Hindlimb muscle (tissue), 1 donor: ENCODE measurements at places on chromosomes 4 and X.

DNA sequence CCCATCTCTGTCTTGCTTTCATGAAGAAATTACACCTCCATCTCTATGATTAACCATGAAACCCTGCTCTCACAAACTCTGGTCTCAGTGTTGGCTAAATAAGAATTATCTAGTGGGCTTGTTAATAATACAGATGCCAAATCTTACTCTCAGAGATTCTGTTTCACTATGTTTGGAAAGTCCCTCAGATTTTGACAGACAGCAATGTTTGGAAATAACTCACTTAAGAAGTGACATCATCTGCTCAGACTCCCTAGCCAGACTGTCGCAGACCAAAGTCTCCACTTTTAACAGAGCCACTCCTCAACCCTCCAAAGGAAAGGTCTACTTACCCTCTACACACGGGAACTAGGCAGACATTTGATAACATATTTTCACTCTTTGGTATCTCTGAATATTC lies 328.5 kb upstream of the FGF16 start:
- no peak for DNase-seq

GRCh38 chr4:137614491-137614890 lies 82.2 kb upstream of the PCDH18 start:
- DNase-seq = no peak

GRCh38 chrX:48999030-48999429 lies 3.0 kb downstream of the GRIPAP1 start:
- DNase-seq = no peak

- no peak for DNase-seq
Measured at GRCh38 chr4:114472269-114473032, 126.2 kb upstream of the UGT8 start.

GRCh38 chr4:37535872-37536271 lies 150.3 kb downstream of the RELL1 start:
- no peak for DNase-seq

- DNase-seq = no peak
Measured at GRCh38 chr4:94344457-94344856, 1.8 kb upstream of the HPGDS start.

GRCh38 chr4:70179811-70180210 lies 15.7 kb upstream of the ODAM start:
- DNase-seq = no peak

GRCh38 chrX:78624962-78625909 lies 33.9 kb downstream of the RTL3 start:
- peak; percentile 55 for DNase-seq

DNA sequence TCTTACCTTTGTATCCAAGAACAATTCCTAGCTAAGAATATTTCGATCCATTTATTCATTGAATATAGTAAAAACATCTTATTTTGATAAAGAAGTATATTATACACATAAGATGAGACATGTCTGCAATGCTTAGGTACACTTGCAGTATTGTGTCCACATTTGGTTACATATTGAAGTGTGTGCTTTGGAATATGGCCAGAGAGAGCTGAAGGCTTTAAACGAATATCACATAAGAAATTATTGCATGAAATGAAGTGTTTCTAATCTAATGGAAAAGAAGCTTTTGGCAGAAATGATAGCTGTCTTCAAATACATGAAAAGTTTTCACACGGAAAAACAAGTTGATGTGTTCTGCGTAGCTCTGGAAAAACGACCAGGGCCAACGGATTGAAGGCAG lies 516.1 kb upstream of the ZFP42 start:
- no peak for DNase-seq

- no peak for DNase-seq
Measured at GRCh38 chr4:85895755-85896154, 420.8 kb downstream of the ARHGAP24 start.

DNA sequence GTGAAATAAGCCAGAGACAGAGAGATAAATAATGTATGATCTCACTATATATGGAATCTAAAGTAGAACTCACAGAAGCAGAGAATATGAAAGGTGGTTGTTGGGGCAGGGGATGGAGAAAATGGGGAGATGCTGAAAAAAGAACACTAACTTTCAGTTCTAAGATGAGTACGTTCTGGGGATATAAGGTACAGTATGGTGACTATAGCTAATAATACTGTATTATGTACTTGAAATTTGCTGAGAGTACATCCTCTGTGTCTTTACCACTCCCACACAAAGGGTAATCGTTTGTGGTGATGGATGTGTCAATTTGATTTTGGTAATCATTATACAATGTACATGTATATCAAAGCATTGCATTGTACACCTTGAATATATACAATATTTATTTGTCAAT lies 6.6 kb downstream of the FBXL5 start:
- DNase-seq = no peak

GRCh38 chr4:55297346-55297745 lies 48.7 kb upstream of the SRD5A3 start:
- no peak for DNase-seq

GRCh38 chr4:165592386-165592785 lies 213.6 kb downstream of the CPE start:
- DNase-seq = peak; percentile 36

GRCh38 chr4:7389719-7390118 lies 45.0 kb downstream of the PSAPL1 start:
- no peak for DNase-seq

GRCh38 chr4:6154875-6155274 lies 45.5 kb downstream of the JAKMIP1 start:
- DNase-seq = no peak

DNA sequence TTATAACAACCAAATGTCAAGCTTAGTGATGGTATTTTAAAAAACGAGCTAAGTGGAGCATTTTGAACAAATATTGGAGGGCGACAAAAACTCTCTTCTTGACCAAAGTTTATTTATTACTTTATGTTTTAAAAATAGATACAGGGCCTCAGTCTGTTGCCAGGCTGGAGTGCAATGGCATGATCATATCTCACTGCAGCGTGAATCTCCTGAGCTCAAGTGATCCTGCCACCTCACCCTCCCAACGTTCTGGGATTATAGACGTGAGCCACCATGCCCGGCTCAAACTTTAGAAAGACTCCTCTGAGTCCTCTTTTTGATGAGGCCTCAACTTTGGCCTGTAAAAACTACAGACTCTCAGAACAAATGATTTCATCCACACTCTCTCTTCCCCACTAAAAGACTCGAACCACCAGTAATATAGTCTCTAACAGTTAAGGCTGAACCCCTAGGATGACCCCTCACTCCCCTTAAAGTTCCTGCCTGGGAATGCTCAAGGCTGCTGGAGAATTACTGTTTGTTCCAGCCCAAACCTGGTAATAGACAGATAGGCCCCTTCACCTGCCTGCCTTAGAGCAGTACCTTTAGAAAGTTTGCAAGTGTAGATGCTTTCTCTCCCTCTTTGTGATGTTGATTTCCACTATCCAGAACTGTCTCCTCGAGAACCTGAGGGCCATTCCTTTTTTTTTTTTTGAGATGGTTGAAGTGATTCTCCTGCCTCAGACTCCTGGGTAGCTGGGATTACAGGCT lies 55.3 kb upstream of the HPSE start:
- no peak for DNase-seq

DNA sequence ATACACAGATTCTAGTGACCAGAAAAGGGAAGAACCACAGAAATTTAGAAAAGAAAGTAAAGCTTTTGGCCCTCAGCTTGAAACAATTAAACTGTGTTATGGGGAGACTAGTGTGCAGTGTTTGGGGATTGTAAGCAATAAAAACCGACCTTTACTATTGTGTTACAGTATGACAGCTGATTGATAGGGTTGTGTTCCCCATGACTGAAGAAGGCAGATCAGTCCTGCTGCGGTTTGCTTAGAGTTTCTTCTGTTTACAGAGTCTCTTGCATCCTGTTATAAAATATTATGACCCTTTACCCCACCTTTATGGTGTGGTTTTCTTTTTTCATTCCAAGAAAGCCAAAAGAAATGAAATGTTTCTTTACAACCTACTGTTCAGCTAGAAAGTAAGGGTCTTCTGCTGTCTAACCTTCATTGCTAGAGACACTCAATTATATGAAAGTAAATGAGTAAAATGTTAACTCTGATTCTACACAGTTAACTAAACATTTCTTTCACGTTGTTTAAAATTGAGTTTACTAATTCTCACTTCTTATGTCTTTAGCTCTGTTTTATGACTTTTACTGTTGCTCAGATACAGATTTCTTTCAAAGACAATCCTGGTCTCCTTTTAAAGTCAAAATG lies 18.1 kb downstream of the CHIC1 start:
- no peak for DNase-seq

DNA sequence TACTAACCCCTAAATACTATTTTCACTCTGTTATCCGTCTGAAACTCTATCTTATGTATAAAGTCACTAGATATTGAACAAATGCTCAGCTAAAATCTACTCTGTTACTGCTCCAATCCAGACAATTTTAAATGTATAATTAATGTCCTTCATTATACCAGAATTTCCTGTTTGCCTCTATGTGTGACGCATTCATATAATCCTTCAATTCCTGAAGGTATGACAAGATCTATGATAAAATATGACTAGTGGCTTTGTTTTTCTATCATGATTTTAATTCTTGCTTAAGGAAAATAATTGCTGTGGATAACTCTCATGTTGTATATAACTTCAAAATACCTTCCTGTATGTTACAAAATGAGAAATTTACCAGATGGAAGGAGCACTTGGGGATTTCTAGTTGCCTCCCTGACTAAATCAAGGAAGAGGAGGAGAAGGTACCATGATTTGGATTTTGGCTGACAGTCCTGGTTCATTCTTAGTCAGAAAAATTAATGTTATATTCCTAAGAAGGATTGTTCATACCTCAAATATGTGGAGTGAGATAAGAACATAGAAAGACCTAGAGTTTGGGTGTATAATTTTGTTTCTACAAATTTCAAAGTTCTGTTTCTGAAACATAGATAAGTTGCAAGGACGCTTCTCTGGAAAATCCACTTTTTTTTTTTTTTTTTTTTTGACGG lies 4.9 kb downstream of the CXCL6 start:
- no peak for DNase-seq

DNA sequence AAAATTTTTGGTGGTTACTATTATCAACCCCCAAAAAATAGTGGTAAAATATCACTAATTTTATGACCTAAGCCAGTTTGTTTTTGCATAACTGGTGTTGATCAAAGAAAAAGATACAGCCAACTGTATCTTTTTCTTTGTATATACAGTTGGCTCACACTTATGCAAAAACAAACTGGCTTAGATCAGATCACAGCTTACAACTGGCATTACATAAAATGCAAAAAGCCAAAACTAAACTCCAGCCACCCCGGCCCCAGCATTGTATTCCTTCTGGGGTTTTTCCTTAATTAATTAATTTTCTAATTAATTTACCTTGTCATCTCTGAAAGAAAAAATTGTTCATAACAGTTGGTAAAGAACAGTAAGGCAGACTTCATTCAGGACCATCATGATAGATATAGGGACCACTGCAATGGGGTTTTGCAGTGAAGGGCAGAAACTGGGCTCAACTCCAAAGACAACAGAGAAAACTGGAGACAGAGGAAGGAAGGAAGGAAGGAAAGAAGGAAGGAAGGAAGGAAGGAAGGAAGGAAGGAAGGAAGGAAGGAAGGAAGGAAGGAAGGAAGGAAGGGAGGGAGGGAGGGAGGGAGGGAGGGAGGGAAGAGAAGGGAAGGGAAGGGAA lies 202.1 kb downstream of the HNRNPD start:
- DNase-seq = no peak

DNA sequence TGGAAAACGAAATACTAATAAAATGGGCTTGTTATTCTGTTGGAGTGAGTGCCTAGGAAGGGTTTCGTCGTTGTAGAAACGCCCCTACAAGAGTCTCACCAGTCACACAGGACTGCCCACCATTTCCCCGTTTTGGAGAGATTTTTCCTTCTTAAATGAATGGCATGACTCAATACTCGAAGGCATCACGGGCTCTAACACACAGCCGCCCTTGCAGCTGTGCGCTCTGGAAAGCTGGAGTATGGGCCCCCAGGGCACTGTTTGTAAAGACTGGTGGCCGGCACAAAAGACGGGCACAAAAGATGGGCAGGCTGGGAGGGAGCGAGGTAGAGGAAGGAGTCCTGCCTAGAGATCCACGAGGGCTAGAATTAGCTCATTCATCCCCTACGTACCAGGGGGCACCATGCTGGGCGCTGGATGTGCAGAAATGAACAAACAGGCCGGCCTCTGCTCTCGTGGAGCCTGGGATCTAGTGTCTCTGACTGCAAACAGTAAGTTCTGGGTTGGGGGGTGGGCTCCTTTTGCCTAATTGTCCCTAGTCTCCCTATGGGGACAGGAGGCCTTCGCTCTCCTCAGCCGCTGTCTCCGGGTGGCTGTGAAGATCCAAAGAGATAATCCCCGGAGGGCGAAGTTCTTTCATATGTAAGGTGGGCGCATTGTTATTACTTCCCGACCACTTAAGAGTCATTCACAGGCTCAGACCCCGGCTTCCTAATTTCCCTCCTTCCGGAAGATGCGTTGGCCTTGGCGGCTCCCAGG lies 1.0 kb upstream of the SFRP2 start:
- DNase-seq = no peak
